ENCODE measurements at places on chromosomes 6 and 20.

DNA sequence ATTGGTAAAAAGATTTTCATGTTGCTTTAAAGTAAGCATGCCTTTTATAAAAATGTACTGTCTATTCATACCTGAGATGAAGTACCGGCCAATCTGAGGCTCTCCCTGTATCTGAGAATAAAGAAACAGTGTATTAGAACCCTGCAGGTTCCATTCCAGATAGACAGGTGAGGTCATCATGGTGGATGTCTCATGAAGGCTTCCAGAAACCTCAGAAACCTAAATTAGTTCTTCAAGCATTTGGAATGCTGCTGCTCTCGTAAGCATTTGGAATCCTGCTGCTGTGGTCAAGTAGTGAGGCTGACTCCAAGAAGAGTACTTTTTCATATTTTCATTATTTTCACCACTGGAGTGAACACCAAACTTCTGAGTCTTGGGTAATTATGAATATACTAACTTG, 642.3 kb downstream of the MAFB start:
- DNase-seq = no peak

GRCh38 chr6:144331491-144331969, 46.4 kb downstream of the UTRN start:
- DNase-seq = no peak

GRCh38 chr20:19807191-19807945, 49.3 kb downstream of the RIN2 start:
- no peak for DNase-seq

- no peak for DNase-seq
Observed at GRCh38 chr20:24316731-24317130, 152.7 kb upstream of the SYNDIG1 start.

- DNase-seq = no peak
Observed at GRCh38 chr20:33104336-33104735, 24.9 kb downstream of the BPIFB4 start.

GRCh38 chr6:157607317-157608109, 215.5 kb upstream of the SNX9 start:
- no peak for DNase-seq

GRCh38 chr6:38143191-38144150, 323.9 kb downstream of the ZFAND3 start:
- no peak for DNase-seq

DNA sequence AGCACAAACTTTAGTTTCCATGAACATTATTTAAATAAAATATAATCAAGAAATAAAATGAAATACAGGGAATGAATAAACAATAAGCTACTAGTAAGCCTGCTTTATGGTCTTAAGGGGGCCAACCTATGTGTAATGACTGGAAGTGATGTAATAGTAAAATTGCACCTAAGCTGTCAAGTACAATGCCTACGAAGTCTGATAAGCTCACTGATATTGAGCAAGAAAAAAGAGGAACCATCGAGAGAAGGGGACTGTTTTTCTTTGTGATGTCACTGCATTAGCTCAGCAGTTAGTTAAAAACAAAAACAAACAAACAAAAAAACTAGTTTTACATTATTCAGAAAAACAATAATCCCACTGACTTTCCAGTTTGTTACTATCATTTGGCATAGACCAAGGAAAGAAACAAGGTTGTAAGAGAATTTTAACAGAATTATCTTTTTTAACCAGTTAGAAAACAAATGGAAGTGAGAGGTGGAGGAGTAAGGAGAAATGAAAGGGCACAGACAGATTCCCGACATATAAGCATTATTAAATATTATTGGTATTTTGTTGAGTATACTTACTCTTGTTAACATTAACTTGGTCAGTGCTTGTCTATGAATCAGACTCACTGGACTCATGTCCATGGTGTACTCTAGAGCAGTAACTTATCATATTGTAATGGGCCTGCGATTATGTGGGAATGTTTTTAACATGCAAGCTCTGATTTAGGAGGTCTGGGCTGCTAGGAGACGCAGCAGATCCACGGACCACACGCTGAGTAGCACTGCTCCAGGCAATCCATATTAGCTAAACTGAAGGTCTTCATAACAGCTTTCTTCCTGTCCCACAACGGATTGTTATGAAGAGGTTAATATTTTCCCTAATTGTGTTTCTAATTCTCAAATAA, 99.6 kb upstream of the HMGCLL1 start:
- no peak for DNase-seq

DNA sequence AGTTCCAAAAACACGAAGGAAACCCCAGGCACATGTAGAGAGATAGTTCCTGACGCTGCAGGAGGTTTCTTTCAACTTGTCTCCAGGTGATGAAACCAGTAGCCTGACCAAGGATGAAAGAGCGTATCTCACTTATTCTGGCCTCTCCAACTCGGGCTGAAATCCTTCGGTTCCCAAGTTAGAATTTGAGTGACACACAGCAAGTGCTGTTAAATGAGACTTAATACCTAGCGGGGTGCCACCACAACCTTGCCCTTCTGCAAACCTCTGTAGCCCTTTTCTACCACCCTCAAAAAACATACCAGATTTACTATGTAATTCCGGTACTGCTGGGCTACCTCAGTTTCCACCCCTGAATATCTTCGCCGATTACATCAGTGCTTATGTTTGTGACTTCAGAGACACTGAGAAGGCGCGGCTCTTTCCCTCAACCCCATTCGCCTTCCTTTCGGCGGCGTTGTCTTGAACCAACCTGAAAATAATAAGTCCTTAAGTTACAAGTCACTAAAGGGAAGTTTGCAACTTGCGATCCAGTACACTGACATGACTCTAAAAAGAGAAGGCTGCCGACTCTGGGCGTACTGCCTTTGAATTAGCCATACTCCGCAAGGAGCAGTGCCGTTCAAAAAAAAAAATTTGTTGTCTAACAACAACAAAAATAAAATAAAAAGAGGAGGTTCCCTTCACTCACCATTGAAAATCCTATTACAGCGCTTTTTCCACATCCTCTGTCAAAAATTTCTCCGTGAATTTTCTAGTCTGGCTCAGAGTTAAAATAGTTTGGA, 194.9 kb upstream of the ZNF184 start:
- no peak for DNase-seq

- DNase-seq = no peak
Observed at GRCh38 chr6:105304825-105305224, 98.1 kb downstream of the PREP start.

- DNase-seq = no peak
Observed at GRCh38 chr6:28789553-28790083, 134.2 kb downstream of the TRIM27 start.

DNA sequence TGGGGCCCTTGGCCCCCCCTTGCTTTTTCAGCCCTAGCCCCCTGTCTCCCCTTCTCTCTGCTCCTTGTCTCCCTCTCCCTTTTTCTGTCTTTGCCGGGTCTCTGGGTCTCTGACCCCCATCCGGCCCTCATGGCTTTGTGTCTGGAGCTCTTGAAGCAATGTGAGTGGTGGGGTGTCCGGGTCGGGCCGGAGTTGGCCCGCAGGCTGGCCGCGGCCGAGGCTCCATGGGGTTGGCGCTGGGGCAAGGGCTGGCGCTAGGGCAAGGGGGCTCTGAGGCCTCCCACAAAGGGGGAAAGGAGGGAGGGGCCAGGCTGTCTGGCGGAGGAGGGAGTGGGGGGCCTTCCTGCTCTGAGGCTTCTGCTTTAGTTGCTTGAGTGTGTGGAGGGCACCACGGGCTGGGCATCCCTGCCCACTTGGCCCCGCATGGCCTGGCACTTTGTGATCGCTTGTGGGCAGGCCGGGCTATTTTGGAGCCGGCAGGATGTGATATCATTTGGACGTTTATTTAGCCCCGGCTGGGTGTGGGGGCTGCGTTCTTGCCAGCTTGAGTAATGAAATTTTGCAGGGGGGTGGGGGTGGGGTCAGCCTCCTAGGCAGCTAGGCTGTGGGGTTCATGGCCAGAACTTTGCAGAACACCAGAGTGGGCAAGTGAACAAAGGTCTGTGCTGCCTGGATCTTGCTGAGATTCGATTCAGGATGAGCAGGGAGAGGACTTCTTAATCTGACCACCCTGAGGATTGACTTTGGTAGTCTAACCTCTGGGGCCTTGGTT, 78.7 kb upstream of the MYL9 start:
- DNase-seq = no peak

DNA sequence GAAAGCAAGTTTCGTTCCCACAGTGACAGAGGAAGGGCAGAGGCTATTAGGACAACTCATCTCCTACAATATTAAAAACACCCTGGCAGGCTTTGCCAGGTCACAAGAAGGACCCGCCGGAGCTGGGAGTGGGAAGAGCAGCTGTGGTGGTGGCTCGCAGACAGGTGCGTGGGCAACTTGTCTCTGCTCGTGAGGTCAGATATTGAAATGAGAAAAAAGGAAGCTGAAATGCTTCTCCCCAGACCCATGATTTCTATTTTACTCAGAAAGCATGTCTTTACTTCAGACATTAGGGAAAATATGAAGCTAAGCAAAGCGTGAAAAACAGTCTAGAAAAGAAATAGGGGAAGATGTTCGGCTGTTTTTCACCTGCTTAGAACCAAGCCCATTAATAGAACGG, 166.3 kb upstream of the EEF1E1 start:
- no peak for DNase-seq

GRCh38 chr6:137873273-137873762, 6.3 kb downstream of the TNFAIP3 start:
- peak; percentile 29 for DNase-seq

GRCh38 chr20:834151-834746, 734 bp downstream of the FAM110A start:
- DNase-seq = no peak

DNA sequence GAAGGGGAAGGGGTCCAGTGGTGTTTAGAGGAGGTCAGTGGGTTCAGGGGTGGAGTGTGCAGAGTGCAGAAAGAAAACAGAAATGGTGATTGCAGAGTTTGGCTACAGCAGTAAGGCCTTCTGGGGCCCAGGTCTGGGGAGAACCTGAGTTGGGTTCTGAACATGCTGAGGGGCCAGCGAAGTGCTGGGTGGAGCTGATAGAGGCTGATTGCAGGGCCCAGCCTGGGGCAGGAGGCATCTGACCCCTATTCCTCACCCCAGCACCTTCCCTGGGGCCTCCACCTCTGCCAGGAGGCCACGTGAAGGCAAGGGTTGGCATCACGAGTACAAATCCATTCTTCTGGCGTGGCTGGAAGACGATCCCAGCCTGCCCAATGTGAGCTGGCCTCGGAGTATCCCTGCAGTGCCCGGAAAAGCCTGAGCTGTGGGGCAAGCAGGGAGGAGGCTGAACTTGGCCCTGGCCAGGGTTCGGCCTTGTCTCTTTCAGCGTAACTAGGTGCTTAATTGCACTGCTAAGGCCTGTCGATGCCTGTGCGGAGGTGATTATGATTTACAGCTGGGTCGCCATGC, 35.3 kb downstream of the VSTM2L start:
- no peak for DNase-seq

DNA sequence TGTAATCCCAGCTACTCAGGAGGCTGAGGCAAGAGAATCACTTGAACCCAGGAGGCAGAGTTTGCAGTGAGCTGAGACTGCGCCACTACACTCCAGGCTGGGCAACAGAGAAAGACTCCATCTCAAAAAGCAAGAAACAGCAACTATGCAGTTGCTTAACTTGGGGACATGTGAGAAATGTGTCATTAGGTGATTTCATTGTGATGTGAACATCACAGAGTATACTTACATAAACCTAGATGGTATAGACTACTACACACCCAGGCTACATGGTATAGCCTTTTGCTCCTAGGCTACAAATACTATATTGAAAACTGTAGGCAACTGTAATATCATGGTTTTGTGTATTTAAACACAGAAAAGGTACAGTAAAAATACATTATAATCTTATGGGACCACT, 3.3 kb upstream of the COQ3 start:
- DNase-seq = no peak

DNA sequence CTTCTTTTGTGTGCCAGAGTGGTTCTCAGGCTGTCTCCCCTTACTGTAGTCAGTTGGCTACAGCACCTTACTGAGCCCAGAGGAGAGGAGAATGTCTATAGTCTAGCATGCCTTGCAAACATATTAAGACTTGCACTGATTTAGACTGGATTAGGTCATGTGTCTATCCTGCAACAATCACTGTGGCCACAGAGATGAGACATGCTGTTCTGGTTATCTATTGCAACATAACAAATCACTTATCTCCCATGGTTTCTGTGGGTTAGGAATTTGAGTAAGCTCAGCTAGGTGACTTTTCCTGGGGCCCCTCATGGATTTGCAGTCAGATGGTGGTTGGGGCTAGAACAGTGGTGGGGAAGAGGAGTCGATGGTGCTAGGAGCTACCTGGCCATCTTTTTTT, 261.3 kb downstream of the SOD2 start:
- DNase-seq = no peak

- DNase-seq = no peak
Observed at GRCh38 chr20:4252005-4252404, 236.6 kb upstream of the RNF24 start.

GRCh38 chr6:90121982-90122381, 174.7 kb downstream of the BACH2 start:
- no peak for DNase-seq

- DNase-seq = no peak
Observed at GRCh38 chr6:21099338-21100314, 493.9 kb upstream of the SOX4 start.

Data from activated naive CD4-positive, alpha-beta T cell (primary cell).